ENCODE measurements at places on chromosomes 12 and 14.
A peak's percentile ranks its signal among the peaks of the same experiment; 100 is the strongest.

- DNase-seq: no peak
Measured at GRCh38 chr12:48311313-48311712, 39.4 kb downstream of the ZNF641 start.

DNA sequence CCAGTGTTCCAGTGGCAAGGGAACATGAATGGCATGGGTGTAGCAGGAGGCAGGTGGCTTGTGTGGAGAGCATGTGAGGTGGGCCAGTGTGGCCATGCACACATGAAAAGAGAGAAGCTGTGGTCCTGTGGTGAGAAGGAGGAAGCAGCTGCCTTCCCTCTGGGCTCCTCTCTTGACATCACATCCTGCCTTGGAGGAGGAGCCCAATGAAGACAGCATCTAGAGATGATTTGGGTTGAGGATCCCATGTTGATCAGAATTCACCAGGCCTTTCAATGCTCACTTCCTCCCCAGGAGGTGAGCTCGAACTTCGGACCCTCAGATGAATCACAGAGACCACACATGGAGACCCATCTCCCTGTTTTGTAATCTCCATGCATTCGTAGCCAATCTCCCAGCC lies 82.6 kb downstream of the LRRC74A start:
- DNase-seq: no peak

DNA sequence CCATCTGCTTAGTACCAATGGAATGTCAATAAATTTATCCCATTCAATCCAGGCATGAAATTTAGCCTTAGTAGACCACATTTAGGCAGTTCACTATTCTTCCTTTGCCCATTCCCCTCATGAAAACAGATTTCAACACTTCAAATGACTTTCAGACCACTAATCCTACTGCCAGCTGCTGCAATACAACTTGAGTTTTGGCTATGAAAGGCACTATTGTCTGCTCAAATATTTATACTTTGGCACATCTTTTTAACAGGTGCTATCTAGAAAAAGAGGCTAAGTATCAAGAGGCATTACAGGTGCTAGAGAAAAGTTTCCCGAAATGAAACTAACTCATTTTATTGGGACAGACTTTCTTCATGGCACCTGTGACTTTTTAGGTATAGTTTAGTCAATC lies 499.8 kb downstream of the C12orf50 start:
- DNase-seq: no peak

DNA sequence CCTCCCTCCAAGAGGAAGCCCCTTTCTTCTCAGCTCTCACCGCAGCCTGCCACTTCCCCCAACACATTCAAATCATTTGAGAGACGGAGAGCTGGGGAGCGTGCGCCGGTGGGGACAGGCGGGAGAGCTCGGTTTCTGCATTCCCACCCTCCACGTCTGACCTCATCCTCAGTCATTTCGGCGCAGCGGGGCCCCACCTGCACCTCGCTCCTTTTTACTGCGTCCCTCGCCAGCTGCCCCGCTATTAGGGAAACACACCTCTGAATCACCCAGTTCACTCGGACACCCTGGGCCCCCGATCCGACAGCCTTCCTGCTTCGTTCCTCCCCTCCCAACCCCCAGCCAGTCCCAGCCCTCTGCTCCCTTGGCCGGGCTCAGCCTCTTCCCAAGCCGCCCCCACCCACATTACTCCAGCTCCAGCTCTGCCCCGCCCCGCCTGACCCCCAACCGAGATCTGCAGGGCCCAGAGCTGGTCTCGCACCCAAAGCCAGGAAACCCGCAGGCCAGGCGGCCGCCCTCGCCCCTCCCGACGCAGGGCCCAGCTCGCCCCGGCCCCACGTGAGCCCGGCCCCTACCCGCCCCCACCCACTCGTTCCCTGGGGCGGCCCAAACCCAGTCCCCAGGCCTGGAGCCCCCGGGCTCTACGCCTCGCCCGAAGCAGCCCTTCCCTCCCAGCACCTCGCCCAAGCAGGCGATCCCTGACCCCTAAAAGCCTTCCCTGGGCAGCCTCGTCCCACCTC lies 783 bp downstream of the CORO1C start:
- peak; percentile 81 for DNase-seq

GRCh38 chr12:45568808-45569207 lies 160.7 kb upstream of the ARID2 start:
- no peak for DNase-seq

DNA sequence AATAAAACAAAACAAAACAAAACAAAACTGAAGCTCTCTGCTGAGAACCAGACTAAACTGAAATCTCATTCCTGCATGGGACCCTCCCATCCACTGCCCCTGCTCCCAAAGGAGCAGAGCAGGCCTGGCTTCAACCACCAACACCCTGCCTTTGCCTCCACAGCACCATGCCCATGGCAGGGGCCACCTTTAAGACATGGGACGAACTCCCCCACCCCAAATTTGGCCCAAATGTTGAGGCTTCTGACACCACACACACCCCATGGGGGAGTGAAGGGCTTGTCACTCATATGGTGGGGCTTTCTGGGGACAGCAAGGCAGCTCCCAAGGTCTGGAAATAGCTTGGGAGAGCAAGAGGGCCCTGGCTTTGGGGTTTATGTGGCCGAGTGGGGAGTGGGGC lies 177.2 kb downstream of the KIF26A start:
- no peak for DNase-seq

DNA sequence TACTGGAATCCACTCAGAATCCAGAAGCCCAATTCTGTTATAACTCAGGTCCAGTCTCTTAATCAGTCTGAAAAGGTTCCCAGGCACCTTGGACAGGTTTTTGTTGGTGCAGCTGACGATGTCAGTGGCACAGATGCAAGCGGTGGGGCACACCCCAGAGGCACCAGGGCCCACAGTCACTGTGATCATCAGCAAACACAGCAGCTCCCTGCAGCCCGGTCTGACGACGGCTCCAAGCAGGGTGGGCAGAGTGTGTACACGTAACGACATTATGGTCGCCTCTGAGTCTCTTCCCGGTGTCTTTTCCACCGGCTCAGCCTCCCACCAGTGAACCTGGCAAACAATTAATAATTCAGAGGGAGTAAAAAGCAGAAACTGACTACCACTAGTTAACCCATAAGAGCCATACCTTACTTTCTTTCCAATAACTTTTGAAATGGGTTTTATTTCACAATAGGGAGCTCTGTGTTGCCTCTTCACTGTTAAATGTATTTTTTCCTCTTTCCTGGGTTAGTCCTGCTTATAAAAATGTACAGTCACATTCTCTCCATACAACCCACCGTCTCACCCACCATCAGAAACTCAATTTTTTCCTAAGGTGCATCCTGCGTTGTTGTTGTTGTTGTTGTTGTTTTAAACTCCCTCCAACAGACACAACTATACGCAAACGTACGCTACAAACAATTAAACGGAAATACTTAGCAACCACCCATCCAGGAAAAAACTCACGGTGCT lies 521 bp upstream of the PCED1B start:
- DNase-seq: no peak

DNA sequence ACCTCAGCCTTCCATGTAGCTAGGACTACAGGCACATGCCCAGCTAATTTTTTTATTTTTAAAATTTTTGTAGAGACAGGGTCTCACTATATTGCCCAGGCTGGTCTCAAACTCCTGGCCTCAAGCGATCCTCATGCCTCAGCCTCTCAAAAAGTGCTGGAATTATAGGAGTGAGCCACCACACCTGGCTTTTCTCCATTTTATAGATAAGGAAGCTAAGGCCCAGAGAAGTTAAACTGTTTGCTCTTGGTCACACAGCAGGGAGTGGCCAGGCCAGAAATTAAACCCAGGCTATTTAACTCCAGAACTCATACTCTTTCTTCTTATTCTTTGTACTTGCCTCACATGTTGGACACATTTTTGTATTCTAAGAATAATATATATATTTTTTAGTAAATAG lies 16.5 kb downstream of the UBE3B start:
- no peak for DNase-seq

GRCh38 chr12:54593135-54593534 lies 4.7 kb upstream of the PPP1R1A start:
- DNase-seq: no peak

DNA sequence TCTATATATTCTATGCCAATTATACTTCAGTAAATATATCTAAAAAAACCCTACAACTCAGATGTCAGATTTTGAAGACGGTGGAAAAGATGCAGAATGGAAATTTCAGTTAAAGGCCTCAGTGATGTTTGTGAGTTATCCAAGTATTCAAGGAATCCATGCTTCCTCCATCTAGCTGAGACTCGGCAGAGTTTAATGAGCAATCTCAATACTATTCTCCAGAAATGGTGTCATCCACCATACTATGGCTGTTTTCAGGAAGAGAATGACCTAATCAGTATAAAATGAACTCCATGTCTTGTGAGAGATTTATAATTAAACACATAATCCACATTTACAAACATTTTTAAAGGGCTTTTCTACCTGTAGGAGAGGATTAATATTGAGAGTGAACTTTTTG lies 66.0 kb downstream of the KLHL28 start:
- peak; percentile 88 for DNase-seq

- DNase-seq: no peak
Measured at GRCh38 chr14:83607682-83608081, 1922.3 kb upstream of the FLRT2 start.

GRCh38 chr12:123859035-123859434 lies 96.9 kb downstream of the DNAH10 start:
- DNase-seq: no peak

- DNase-seq: peak; percentile 100
Measured at GRCh38 chr14:34650786-34651584, 21.0 kb upstream of the SNX6 start.

GRCh38 chr14:104424406-104425072 lies 155.0 kb upstream of the C14orf180 start:
- DNase-seq: no peak

DNA sequence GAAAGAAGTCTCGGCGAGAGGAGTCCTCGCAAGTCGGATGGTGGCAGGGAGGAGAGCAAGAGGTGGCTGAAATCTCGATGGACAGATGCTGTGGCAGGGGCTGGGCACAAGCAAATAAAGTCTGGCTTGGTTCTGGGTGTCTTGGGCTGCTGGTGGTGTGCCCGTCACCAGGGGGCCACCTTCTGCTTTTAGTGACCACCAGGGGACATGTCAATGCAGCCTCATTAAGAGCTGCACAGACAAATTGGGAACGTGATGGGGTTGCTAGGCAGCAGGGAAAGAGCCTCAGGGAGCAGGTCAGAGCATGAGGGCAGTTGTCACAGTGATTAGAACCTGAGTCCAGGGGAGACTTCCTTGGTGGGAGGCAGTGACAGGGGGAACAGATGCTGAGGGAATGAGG lies 44.0 kb downstream of the LRRC74A start:
- DNase-seq: no peak

GRCh38 chr14:84442521-84442920 lies 1087.4 kb upstream of the FLRT2 start:
- DNase-seq: no peak

DNA sequence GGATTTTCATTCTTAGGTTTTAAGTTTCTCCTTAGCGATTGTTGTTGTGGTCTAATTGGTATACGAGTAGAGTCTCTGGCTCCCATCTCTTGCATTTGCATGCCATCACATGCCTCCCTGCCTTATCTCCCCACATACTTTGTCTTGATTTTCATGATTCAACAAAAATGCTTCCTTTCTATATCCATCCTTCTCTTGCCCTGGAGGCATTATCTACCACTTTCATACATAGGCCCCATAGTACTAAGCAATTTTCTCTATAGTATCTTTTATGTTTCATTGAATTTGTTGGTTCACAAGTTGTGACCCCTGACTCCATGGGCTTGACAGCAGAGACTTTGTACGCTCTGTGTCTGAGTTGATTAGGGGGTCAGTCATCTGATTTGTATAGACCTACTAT lies 226.1 kb downstream of the ACSS3 start:
- DNase-seq: no peak

DNA sequence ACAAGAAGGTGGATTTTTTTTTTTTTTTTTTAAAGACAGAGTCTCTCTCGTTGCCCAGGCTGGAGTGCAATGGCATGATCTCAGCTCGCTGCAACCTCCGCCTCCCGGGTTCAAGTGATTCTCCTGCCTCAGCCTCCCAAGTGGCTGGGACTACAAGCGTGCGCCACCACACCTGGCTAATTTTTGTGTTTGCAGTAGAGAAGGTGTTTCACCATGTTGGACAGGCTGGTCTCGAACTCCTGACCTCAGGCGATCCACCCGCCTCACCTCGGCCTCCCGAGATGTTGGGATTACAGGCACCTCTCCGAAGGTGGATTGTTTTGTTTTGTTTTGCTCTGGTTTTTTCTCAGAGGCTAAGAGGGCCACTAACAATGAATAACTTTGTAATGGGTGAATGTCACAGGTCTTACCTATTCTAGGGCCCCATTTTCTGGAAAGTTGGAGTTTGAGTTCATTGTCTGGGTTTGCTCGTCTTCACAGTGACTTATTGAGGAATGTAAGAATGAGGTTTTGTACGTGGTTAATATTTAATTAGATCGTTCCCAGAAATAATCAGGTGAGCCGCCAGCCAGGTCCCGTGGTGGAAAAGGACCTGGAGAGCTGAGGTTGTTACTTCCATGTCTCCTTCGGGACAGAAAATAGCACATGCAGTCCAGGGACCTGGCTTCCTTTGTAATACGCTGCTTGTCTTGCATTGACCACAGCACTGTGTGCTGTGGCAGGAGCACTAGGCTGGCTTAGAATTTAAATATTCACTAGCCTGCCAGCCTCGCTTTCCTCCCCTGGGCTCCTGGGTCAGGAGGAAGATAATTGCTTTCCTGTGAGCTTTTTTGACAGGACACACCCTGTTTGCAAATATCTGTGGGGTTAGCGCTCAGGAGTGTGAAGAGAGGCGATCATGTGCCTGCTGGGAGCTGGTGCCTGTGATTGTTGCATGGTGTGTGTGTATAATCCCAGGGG lies 2.3 kb downstream of the HIP1R start:
- no peak for DNase-seq

DNA sequence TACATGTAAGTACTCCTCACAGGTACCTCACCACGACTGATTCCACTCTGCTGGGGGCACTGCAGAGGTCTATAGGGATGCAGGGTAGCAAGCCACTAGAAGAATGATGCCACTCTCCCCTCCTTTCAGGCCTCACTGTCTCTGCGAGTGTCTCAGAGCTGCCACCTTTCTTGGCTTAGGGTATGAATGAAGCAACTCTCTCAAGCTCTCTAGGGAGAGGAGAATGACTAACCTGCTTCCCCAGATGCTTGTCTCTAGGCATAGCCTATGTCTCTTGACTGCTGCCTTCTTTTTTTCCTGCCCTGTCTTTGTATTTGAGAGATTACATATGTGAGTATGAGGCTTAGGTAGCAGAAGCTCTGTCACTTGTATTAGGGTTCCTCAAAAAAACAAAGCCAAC lies 566.5 kb upstream of the ATP2B1 start:
- DNase-seq: no peak

- no peak for DNase-seq
Measured at GRCh38 chr14:34219661-34220377, 242.2 kb downstream of the SPTSSA start.

DNA sequence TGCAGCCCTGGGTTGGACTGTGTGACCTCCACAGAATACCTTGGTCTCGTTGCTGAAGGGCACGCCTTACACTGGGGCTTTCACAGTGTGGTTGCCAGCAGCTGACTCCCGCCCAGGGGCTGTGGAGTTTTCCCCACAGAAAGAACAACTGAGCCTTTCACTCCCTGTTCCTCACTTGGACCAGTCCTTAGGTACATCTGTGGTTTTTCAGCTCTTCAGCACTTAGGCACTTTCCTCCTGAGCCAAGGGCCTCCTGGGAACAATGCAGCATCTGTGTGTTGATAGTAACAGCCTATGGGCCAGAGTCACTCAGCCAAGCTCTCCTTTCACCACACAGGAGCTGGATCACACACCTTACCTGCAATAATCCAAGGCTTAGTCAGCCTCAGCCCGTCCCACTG lies 25.0 kb downstream of the ERP27 start:
- no peak for DNase-seq

Data from fibroblast of upper back skin (primary cell).